ENCODE measurements at places on chromosomes 3 and 15. TPM values are rescaled to one million over a fixed set of nuclear protein-coding genes. Genes with fewer than 3 reads are reported as not detected.

The EHHADH gene
- 30.6 TPM for polyA plus RNA-seq

The CAPN3 gene
- 23.9 TPM for polyA plus RNA-seq

The NEK11 gene
- 22.1 TPM for polyA plus RNA-seq

The HIGD2B gene
- not detected for polyA plus RNA-seq

The DPPA4 gene
- 5.2 TPM for polyA plus RNA-seq

The ATP13A4 gene
- 0.78 TPM for polyA plus RNA-seq

The ARNT2 gene
- 68.3 TPM for polyA plus RNA-seq

The CATSPER2 gene
- polyA plus RNA-seq = 3.6 TPM

All from right renal cortex interstitium (tissue), 3 donors.